ENCODE measurements at places on chromosomes 12 and 14.
A peak's percentile ranks its signal among the peaks of the same experiment; 100 is the strongest.

- ATAC-seq, result 0 out of 3 replicates have a peak, but pooled peaks have one; percentile 31
Observed at GRCh38 chr12:103751171-103751570, 89.9 kb downstream of the NT5DC3 start.

GRCh38 chr12:124097701-124098100 lies 124.7 kb downstream of the ZNF664 start:
- no peak for ATAC-seq

DNA sequence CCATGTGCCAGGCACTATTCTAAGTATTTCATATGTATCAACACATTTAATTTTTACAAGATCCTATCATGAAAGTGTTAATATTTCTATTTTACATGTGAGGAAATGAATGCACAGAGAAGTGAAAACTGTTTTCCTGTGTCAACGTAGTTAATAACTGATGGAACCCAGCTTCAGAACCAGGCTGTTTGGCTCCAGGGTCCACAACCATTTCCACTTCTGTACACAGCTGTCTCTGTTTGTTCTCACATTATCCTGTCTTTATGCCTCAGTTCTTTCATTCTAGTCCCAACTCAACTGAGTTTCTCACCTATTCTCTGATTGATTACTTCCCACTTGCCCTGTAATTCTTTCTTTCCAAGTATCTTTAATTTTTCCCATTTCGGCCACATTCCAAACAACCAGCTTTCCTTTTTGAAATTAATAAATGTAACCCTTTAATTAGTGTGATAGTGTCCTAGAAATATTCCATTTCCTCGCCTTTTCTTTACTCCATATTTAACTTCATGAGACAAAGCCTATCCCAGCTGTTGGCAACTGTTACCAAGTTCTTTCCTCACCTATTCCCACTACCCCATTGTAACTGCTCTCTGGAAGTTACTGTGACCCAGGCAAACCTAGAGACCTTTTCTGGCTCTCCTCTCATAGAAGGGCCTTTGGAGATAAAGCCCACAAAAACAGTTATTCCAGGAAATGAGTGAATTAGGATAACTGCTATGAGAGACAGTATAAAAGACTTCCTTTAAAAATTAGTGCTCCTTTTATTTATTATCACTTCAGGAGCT lies 218.7 kb downstream of the RASSF9 start:
- ATAC-seq, result no peak

DNA sequence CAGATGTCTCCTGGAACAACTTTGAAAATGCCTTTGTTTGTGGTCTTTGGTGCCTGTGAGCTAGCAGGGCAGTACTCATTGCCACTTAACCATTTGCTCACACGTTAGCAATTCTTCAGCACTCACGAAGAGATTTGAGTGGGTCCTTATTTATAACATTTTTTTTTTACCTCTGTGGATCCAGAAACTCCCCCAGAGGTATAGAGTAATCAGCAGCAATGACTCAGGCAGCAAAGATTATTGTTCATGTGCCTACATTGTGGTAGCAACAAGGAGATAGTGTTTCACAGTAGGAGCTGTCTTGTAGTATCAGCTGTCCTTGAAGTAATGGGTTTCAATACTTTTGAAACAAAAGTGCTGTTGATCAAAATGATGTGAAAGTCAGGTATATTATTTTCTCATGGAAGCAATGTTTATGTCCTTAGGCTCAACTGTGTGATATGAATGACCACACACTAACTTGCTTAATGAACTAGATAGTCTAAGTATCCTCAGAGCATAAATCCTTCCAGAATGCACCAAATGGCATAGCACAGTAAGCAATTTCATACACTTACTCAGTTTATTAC lies 304.1 kb downstream of the EGLN3 start:
- ATAC-seq, result peak; percentile 83

- peak; percentile 36 for ATAC-seq
Observed at GRCh38 chr12:68189821-68190242, 30.3 kb upstream of the IFNG start.

- ATAC-seq, result no peak
Observed at GRCh38 chr14:80465546-80466220, 254.4 kb upstream of the DIO2 start.

All from SK-N-SH treated with all-trans-retinoic acid at 6 μM for 48 hours (cell line).